Breast epithelium (tissue), 4 donors: ENCODE measurements at places on chromosomes 5 and 9. TPM values are rescaled to one million over a fixed set of nuclear protein-coding genes. Genes with fewer than 3 reads are reported as not detected.

Gene FAM221B
- total RNA-seq: 0.15 TPM

Gene REEP5
- 96.4 TPM for total RNA-seq

Gene HTR1A
- total RNA-seq: not detected

DNA sequence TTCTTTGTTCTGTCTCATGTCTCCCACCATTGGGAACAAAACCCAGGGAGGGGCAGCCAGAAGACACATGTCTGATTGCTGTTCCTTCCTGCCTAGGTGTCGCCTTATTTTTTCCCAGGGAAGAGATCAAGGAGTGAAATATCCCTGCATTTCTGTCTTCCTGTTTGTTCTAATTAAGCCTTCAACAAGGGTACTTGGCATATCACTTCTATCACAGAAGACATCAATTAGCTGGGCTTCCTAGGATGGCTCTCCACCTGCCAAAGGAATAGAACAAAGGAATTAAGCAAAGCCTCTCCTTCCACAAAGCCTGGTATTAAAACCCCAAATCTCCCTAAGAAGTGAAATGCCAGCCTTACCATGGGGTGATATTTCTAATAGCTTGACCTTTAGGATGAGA, 299.5 kb upstream of the CD180 start:
- no peak overlapping the region for H3K27ac ChIP-seq
- no peak overlapping the region for H3K4me3 ChIP-seq
- no peaks in the 10 kb centered on the region for H3K27me3 ChIP-seq
- no peaks in the 10 kb centered on the region for H3K4me1 ChIP-seq
- DNase-seq: no peak

DNA sequence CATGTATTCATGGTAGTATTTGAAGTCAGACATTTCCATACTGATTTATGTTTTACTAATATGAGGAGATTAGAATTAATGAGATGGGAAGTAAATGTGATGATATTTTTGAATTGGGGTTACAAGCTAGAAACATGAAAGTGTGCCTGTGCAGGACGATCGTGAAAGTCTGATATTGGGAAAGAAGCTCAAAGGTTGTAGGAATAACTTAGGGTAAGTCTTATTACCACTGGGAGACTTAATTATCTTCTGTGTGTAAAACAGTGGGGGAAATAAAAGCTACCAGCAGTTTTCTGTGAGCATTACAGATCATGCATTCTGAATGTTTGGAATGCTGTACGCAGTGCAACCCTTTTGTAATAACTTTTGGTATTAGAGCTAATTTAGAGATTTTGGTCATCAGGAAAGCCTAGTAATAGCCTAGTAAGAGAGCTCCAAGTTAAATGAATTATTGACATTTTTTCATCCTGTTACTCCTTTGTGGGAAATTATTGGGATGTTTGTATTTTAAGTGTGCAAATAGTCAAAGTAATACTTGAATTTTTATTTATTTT, 153.9 kb downstream of the PCSK5 start:
- H3K27me3 ChIP-seq: no peaks in the 10 kb centered on the region
- H3K36me3 ChIP-seq: no peaks in the 10 kb centered on the region
- no peaks in the 10 kb centered on the region for H3K4me1 ChIP-seq
- no peak for DNase-seq
- no peak overlapping the region for H3K4me3 ChIP-seq

GRCh38 chr5:111649516-111649915, 107.5 kb downstream of the NREP start:
- H3K36me3 ChIP-seq: no peaks in the 10 kb centered on the region
- no peaks in the 10 kb centered on the region for H3K4me1 ChIP-seq
- H3K4me3 ChIP-seq: no peak overlapping the region
- no peak for DNase-seq
- no peaks in the 10 kb centered on the region for H3K27me3 ChIP-seq

- H3K4me3 ChIP-seq: no peak overlapping the region
- no peak overlapping the region for H3K27ac ChIP-seq
- no peaks in the 10 kb centered on the region for H3K27me3 ChIP-seq
- no peak for DNase-seq
- H3K36me3 ChIP-seq: no peaks in the 10 kb centered on the region
- peaks cover 6% of the 10 kb centered on the region for H3K4me1 ChIP-seq
Measured at GRCh38 chr9:121990600-121991306, 102.4 kb downstream of the TTLL11 start.

DNA sequence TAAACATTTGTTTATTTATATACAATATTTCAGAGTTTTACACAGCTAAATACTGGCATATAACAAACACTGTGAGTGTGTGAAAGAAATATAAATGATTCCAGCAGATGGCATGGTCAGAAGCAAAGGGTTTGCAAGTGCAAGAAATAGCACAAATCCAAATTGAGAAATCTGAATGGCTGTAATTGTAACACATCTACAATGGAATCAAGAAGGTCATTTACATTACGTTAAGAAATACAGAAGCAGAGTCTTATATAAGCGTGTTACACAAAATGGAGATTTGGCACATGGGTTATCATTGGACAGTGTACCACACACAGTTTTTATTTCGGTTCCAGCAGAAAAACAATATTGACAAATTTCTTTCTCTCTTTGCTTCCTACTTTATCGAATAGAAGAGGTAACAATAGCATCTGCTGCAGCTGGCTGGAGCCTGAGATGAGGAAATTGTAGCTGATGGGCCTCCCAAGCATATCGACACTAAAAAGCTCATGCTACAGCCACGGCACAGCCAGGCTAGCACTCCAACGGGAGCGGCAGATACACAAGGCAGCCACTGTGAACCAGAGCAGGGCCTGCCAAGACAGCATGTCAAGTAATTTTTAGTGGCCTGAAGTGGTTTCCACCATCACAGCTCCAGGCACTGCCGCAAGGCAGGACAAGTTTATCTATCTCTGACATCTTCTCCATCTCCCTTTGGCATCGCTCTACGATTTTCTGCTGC, 564.6 kb upstream of the DMAC1 start:
- H3K36me3 ChIP-seq: no peaks in the 10 kb centered on the region
- no peaks in the 10 kb centered on the region for H3K27me3 ChIP-seq
- H3K4me3 ChIP-seq: no peak overlapping the region
- no peak overlapping the region for H3K27ac ChIP-seq
- no peaks in the 10 kb centered on the region for H3K4me1 ChIP-seq
- no peak for DNase-seq

DNA sequence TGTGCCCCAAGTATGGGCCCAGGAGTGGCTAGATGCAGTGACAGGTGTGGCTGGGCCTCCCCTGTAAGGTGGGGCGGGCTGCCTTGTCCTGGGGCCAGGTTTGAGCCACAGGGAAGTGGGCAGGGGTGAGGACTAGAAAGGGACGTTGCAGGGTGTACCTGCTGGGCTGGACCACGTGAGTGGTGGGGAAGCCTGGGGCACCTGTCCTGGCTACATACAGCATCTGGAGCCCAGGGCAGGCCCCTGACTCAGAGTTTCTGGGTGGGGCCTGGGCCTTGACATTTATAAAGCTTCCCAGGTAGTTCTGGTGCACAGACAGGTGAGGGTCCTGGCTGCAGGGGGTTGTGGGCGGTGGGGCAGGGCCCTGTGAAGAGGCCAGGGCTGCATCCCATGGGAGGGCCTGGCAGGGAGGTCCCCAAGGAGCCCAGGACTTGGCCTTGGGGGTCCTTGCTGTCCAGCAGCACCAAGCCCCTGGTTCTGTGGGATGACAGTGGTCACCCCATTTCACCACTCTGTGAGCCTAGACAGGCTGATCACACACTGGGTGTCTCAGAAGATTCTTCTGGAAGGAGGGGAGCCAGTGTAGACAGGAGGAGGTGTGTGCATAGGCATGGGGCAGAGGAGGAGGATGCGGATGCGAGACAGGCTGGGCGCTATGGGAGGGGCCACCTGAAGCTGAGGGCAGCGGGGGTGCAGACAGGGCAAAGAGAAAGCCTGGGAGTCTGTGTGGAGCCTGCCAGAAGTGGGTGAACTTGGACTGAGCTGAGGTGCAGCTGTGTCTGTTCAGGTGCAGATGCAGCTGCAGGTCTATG, 94.0 kb downstream of the PHF2 start:
- H3K36me3 ChIP-seq: no peaks in the 10 kb centered on the region
- no peak overlapping the region for H3K4me3 ChIP-seq

DNA sequence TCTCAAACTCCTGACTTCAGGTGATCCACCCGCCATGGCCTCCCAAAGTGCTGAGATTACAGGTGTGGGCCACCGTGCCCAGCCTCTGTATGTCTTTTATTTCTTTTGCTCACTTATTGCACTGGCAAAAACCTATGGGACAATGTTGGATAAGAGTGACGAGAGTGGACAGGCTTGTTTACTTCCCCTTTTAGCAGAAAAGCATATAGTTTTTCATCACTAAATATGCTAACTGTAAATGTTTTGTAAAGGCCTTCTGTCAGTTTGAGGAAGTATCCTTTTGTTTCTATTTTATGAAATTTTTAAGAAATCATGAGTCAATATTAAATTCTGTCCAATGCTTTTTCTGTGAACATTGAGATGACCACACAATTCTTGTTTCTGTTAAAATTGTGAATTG, 103.3 kb downstream of the AUH start:
- no peak for DNase-seq
- H3K4me3 ChIP-seq: no peak overlapping the region
- no peaks in the 10 kb centered on the region for H3K27me3 ChIP-seq
- no peak overlapping the region for H3K27ac ChIP-seq
- H3K4me1 ChIP-seq: no peaks in the 10 kb centered on the region
- H3K36me3 ChIP-seq: no peaks in the 10 kb centered on the region

DNA sequence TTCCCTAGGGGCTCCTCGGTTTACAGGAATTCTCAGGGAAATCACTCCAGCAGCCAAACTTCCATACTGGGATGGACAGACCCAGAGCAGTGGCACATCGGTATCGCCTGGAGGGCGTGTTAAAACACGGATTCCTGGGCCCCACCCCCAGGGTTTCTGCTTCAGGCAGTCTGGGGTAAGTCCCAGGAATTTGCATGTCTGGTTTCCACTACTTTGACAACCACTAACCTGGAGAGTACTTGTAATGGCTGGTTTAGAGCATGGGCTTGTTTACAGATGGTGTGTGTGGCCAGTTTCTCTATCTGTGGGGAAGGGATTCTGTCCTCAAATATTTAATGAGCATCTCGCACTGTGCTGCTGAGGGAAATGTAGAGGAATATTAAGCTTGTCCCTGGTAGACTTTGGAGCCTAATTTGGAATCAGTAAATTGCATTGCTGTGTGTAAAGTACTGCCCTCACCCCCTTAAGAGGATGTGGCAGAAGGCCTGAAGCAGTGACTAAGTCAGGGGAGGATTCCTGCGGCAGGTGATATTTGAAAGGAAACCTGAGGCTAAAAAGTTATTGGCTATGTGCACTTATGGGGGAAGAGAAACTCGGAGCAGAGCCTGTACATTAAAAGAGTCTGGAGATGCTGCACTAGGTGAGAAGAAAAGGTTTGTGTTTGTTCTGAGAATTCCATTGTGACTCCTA, 18.6 kb upstream of the TJP2 start:
- no peak overlapping the region for H3K4me3 ChIP-seq
- no peaks in the 10 kb centered on the region for H3K4me1 ChIP-seq
- DNase-seq: no peak
- H3K27ac ChIP-seq: no peak overlapping the region

DNA sequence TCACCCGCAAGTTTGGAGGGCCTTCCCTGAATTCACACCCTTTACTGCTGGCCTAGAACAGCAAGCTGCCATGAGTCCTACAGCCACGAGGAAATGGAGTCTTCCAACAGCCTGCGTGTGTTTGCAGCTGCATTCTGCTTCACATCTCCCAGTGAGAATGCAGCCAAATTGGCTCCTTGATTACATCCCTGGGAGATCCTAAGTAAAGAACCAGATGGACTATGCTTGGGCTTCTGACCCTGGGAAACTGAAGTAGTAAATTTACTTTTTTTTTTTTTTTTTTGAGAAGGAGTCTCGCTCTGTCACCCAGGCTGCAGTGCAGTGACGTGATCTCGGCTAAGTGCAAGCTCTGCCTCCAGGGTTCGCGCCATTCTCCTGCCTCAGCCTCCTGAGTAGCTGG, 617.0 kb upstream of the CDH18 start:
- no peaks in the 10 kb centered on the region for H3K36me3 ChIP-seq
- no peaks in the 10 kb centered on the region for H3K4me1 ChIP-seq
- no peak overlapping the region for H3K4me3 ChIP-seq
- H3K27ac ChIP-seq: no peak overlapping the region

- DNase-seq: no peak
- H3K4me1 ChIP-seq: no peaks in the 10 kb centered on the region
- no peaks in the 10 kb centered on the region for H3K27me3 ChIP-seq
- no peak overlapping the region for H3K27ac ChIP-seq
- H3K36me3 ChIP-seq: no peaks in the 10 kb centered on the region
Measured at GRCh38 chr9:116998305-116998704, 311.2 kb downstream of the TRIM32 start.

- no peak for DNase-seq
- H3K27ac ChIP-seq: no peak overlapping the region
- H3K4me1 ChIP-seq: no peaks in the 10 kb centered on the region
- no peak overlapping the region for H3K4me3 ChIP-seq
Measured at GRCh38 chr9:37507566-37508134, 21.9 kb downstream of the POLR1E start.

GRCh38 chr9:13915131-13915530, 398.8 kb downstream of the NFIB start:
- DNase-seq: no peak
- H3K4me3 ChIP-seq: no peak overlapping the region
- no peaks in the 10 kb centered on the region for H3K27me3 ChIP-seq
- no peaks in the 10 kb centered on the region for H3K36me3 ChIP-seq

DNA sequence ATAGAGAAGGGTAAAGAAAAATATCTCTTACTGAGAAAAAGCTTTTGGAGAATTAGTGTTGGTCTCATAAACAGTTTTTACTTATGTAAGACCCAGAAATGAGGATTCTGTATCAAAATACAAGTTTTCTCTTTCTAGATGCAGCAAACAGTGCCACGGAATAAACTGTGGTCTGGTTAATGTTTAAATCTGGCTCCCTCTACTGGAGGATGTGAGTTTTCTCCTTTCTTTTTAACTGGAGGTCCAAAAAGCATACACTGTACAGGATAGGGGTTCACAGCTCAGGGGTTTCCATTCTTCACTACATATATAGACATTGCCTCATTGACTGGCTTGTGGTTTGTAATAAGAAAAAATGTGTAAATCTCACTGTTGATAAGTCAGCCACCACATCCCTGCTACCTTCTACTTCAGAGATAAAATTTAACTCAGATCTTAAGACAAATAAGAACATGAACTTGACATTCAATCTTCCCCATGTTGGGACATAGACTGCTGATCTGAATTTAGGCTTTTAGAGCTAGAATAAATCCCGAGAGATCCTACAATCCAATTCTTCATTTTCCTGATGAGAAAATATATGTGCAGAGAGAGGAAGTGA, 98.9 kb downstream of the CFAP95 start:
- H3K36me3 ChIP-seq: no peaks in the 10 kb centered on the region
- no peaks in the 10 kb centered on the region for H3K27me3 ChIP-seq
- no peak overlapping the region for H3K4me3 ChIP-seq
- H3K4me1 ChIP-seq: no peaks in the 10 kb centered on the region
- no peak overlapping the region for H3K27ac ChIP-seq
